ENCODE measurements at places on chromosomes 7 and 10.
A peak's percentile ranks its signal among the peaks of the same experiment; 100 is the strongest.

DNA sequence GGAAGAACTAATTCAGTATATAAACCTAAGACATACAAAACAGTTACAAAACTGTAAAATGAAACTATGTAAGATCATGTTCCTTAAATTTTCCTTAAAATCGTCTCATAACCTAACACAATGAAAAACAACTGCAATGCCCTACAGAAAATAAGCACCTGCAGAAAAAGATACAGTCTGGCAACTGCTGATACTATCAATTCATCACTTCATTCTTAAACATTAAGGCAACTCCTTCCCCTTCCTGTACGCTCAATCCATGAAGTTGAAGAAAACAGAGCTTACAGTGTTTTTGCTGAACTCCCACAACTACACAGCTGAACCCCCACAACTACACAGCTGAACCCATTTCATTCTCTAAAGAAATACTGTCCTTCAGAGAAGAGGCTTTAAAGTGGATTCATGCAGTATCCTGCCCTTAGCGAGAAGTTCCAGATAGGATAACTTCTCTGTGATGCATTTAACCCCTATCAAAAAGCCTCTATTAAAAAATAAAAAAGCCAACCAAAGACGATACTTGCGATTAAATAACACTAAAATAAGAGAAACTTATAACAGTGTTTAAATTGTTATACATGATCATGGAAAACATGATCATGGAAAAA, 50.0 kb downstream of the JMJD1C start:
- DNase-seq = peak; percentile 25

- DNase-seq = peak; percentile 90
Observed at GRCh38 chr7:2237109-2237602, 4.4 kb upstream of the MAD1L1 start.

DNA sequence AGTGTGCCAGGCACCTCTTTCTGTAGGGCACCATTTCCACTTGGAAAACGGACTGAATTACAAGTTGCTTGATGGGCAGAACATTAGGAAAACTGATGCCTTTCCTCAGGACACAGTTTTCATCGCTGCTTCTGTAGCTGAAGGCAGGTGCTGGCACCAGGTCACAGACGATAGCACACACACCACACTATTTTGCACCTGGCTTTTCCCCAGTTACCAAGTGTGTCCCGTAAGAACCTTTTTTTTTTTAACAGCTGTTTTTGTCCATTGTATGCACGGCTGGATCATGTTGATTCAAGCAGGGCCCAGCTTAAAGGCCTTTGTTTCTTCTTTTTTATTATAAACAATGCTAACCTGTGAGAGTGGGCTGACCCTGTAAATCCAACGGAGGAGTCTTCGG, 1.3 kb upstream of the GET4 start:
- DNase-seq = peak; percentile 44

DNA sequence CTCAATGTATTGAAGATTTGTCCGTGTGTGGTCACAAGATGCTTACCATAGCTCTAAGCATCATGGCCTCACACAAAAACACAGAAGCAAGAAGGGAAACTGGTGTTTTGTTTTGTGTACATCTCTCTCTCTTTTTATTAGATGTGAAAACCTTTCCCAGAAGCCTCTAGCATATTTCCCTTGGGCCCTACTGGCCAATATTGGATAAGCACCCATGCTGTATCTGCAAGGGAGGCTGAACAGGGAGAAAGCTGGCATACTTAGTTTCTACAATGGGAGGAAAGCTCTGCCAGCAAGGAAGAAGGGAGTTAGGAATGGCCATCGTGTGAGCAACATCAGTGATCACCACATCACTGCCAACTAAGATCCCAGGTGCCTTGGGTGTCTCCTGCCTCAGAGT, 9.6 kb upstream of the NAMPT start:
- DNase-seq = no peak

- no peak for DNase-seq
Observed at GRCh38 chr10:11298116-11298515, 280.4 kb downstream of the CELF2 start.

DNA sequence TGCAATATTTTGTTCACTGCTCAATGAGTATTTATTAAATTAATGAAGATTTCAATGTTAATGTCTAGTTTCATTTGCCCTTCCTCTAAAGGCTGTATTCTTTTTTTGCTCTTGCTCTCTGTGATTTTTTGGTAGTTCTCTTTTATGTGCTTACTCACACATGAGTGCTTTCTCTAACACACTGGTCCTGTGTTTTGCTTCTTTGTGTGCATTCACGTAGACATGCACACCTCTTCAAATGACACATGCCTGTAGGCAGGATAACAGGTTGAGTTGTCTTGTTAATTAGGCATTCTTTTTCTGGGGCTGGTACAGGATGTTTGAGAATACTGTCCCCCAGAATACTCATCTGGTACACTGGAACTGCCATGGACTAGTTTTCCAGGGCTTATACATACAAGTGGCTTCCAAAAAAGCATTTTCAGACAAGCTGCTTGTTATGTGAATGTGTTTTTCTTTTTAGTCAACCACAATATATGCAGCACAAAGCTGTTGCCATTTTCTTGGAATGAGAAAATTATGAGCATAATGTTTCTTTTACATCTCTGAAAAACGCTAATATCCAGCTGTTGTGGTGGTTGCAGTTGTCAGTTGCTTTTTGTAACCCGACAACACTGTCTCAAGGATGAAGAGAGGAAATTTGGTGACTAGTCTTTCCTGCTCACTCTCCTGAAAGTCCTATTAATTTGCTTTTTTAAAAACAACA, 416.4 kb downstream of the AUTS2 start:
- no peak for DNase-seq

Measured in pons (tissue), 1 donor.